Hematopoietic multipotent progenitor cell treated with erythropoietin and hydrocortisone succinate and interleukin-3 and kit ligand, for 6 days (in vitro differentiated cells): ENCODE measurements at places on chromosomes 4 and X.

DNA sequence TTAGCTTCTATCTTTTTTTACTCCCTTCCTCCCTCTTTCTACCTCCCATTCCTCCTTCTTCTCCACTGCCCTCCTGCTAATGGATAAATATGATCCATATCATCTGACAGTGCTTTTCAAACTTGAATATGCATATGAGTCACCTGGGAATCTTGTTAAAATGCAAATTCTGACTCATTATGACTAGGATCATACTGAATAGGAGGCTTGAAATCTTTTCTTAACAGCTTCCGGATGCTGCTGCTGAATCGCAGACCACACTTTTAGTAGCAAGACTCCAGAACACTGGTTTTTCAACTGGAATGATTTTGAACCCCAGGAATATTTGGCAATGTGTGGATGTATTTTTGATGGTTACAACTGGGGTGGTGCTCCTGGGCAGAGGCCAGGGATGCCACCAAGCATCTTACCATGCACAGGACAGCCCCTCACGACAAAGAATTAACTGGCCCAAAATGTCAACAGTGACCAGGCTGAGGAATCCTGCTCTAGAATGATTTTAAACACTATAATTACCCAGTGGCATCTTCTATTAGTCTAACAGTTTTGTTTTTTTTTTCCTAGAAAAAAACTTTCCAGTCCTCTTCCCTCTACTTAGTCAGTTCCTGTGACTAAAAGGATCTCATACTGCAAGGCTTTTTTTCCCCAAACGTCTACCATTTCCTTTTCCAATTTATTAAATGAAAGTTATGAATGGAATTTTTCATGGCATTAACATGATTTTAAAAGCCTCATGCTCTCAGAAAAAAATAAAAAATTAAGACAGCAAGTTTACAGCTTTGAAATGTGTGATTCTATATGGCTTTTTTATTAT, 10.6 kb upstream of the PYURF start:
- DNase-seq = no peak

DNA sequence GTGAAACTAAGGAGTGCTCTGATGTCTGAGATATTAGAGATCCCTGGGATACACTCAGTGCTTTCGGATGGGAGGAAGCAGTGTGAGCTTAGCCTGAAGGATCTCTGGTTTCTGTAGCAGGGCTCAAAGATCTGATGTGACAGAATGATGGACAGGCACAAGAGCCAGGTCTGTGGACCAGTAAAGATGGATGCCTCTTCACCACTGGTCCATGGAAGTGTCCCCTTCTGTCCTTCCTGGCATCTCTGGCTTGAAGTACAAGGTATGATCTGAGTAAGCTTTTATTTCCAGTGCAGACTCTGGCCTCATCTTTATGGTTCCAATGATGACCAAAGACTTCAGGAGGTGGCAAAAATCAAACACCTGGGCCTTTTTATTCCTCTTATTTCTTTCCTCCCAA, 88.1 kb downstream of the TBC1D9 start:
- no peak for DNase-seq

DNA sequence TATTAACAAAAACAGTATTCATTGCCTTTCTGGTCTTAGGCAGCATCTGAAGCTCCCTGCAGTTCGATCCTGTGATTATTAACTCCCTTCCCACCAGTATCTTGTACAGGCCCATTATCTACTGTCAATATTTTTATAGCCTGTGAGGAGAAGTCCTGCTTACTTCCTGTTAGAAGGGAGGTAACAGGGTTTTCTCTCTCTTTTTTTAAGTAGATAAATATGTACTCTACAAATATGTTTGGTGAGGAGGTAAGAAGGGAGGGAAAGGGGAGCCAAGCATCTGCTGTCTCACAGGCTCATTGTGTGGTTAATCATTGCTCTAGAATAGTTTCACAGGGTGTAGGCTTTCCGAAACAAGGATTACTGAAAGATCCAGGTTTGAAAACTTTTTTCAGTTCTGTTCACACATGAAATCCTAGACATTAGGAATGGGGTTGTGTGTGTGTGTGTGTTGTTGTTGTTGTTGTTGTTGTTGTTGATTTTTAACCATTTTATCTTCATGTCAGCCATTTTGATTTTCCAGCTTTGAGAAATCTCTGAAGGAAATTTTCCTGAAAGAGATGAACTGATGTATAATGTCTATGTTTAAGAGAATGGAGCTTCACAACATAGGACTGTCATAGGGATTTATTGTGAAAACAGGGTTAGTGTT, 14.2 kb downstream of the ATOH1 start:
- DNase-seq = no peak

GRCh38 chr4:4995103-4995907, 24.0 kb downstream of the CYTL1 start:
- DNase-seq = peak; percentile 87

DNA sequence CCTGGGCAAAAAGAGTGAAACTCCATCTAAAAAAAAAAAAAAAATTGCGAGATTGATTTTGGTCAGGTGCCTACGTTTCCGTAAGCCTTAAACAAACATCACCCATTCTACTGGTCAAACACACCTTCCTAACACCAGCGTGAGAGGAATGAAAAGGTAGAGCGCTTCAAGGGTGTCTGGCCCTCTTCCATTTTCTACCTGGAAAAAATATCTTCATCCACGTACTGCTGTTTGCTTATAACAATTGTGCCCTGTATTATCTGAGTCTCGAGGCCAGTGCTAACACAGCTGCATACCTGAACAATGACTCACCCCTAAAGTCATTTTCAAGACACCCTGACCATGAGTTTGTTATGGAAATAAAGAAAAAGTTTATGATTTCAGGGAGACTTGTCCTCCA, 13.9 kb downstream of the TMSB4X start:
- DNase-seq = no peak
